Hypothalamus (tissue), 51 donors: ENCODE measurements at places on chromosomes 5 and 9.
A peak's percentile ranks its signal among the peaks of the same experiment; 100 is the strongest.

DNA sequence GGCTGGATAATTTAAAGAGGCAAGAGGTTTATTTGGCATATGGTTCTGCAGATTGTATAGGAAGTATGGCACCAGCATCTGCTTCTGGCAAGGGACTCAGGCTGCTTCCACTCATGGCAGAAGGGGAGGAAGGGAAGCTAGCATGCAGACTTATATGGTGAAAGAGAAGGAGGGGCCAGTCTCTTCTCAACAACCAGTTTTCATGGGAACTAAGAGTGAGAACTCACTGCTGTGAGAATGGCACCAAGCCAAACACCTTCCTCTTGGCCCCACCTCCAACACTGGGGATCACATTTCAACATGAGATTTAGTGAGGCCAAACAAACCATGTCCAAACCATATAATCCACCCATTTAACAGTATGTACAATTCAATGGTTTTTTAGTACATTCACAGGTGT is 113.3 kb upstream of the SHB start:
- DNase-seq: no peak

DNA sequence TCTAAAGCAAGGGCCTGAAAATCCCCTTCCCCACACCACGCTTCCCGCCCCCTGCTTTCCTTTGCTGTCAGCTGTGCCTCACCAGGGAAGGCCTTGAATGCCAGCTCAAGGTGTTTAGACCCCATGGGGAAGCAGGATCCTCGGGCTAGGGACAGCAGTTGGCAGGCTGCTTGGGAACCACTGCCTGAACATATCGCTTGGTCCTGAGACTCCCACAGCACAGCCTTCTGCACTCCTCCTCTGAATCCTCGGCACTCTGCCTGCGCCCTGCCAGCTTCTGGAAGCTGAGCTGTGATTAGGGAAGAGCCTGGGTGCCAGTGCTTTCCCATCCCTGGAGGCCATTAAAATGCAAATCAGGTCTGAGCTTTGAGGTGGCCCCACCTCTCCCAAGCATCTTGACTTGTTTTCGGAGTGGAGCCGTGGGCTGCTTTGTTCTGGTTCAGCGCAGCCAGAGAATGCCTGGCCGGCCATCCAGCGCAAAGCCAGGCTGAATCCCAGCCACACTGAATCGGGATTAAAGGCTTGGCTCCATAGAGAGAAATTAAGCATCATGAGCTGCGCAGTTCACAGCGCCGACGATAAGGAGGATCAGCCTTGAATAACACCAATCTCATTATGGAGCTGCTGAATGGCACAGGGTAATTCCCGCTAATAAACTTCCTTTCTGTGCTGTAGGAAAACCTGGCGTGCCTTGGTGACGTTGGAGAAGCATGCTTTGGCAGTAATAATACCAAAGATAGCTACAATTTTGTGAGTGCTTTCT is 40.0 kb downstream of the AMBP start:
- no peak for DNase-seq

GRCh38 chr5:131288328-131288727 is 24.5 kb downstream of the CDC42SE2 start:
- no peak for DNase-seq

GRCh38 chr5:113809626-113810025 is 296.1 kb downstream of the YTHDC2 start:
- no peak for DNase-seq

- no peak for DNase-seq
These were observed 723.7 kb upstream of the COX7C start for GRCh38 chr5:85893996-85894395.

DNA sequence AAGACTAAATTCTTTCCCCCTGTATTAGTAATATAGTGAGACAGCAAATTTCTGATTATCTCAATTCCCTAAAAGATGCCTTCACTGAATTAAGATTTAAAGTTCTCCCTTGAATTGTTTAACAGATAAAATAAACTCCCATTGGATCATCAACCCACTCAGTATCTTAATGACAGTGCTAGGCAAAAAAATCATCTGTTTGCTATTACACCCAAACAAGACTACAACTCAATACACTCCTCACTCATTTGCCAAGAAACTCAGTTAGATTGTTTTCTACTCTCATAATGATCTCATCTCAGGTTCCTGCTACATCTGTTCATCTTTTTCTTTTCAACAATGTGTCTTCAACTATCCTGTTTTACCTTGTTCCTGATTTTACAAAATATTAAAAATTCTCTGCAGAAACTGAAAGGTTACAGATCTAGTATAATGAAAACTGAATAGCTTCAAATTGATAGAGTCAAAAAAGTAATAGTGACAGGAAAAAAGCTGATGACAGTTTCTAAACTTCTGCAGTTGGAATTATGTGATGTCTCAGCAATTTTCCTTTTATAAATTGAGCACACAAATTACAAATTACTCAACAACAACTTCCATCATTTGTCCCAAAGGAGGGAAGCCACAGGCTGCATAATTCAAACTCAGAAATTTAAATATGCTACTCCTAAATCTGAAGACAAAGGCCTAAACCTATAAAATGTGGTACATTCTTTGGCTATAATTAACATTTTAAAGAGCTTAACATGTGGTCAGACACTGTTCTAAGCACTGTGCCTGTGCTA is 39.4 kb downstream of the HOMER1 start:
- DNase-seq: no peak

DNA sequence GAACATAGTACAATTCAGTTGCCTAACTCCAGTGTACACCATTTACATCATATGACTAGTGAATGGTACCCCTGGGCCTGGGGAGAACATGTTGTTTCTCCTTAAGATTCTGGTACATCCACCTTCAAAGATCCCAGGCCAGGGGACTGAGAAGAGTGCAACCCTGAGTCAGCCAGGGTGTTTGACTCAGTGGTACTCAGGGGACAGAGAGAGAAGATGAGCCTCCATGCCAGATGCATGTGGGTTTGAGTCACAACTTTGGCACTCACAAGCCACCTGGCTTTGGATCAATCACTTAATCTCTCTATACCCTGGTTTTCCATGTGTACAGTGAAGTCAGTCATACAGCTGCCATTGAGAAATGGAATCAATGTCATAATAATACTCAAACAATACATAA is 53.7 kb downstream of the MAP1B start:
- DNase-seq: no peak

DNA sequence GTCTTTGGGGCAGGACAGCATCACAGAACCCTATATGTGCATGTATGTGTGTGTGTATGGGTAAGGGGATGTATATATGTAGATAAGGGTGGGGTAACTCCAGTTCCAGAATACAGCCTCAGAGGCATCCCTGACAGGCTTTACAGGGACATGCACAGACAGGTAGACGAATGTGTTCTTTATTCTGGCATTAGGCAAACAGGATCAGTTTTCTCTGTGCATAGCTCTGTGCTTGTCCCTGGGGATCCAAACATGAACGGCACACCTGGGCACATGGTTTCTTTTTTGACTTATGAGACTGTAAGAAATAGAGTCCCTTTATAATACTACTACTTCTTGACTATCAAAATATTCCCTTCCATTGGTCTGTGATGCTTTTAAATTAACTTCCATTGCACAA is 120.6 kb downstream of the TRIO start:
- DNase-seq: no peak

DNA sequence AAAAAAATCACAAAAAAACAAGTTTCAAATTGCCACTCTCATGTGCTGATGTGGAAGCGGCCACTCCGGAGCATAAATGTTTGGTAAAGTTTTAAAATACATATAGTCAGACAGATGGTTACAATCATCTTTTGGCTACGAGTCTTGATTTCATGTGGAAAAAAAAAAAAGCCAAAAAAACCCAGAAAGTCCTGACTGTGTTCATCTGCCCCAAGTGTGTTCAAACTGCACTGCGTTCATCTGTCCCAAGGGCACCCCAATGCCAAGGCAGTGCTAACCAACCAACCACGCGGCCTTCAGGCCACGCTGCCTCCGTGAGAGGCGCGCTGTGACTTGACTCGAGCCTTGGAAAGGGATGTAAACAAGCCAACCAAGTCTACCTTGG is 127.1 kb downstream of the MYO10 start:
- DNase-seq: no peak

DNA sequence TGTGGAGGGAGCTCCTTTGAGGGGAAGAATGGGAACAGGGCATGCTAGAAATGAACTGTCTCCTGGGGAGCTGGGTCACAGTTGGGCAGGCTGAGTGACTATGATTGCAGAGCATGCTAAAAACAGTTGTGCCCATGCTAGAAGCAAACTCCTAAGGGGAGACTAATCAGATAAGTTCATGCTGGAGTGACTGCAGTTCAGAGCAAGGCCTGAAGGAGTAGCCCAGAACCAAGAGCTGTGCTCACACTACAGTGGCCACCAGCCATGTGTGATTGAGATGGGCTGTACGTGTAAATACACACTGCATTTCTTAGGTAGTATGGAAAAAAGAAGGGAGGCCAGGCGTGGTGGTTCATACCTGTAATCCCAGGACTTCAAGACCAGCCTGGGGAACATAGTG is 10.3 kb upstream of the AK1 start:
- no peak for DNase-seq

GRCh38 chr9:27888661-27889295 is 315.5 kb upstream of the C9orf72 start:
- no peak for DNase-seq

- no peak for DNase-seq
These were observed 5.5 kb upstream of the CCDC180 start for GRCh38 chr9:97301974-97302373.

DNA sequence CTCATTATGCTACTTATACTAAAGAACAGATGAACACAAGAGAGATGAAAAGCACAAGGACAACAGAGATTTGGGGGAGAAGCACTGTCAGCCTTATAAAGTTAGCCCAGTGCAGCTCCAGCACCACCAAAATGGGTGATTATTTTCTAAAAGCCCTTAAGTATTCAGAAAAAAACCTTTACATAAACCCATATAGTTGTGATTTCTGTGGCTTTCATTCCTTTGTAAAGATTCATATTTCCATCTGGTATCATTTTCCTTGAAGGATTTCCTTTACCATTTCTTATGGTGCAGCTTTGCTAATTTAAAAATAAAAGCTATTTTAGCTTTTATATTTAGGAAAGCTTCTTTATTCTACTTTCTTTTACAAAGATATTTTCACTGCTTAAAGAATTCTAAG is 311.0 kb downstream of the TMEM167A start:
- DNase-seq: no peak

GRCh38 chr5:160508780-160509361 is 87.2 kb downstream of the PTTG1 start:
- no peak for DNase-seq

GRCh38 chr5:71782393-71782770 is 63.3 kb downstream of the CARTPT start:
- no peak for DNase-seq

DNA sequence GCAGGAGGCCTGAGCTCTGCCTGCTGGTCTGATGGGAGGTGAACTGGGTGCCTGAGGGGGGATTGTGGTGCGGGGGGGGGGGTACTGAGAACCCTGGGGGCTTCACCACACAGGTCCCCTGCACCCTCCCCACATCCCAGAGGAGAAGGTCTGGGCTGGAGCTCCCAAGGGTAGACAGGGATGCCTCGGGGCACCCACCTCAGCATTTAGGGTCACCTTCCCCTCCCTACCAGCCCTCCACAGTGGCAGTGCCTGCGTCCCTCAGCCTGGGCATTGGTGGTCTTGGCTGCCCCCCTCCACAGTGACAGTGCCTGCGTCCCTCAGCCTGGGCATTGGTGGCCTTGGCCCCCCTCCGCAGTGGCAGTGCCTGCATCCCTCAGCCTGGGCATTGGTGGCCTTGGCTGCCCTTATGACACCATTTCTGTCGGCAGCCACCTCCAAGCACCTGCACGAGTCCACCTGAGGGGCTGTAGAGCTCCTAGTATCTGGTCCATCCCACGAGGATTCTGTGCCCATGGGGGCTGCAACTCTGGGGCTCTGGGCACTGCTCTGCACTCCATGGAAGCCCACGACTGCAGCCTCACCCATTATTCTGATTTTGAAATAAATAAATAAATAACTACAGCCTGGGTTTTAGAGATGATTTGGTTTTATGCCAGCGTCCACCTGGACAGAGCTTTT is 21.5 kb downstream of the NKD2 start:
- DNase-seq: no peak

- no peak for DNase-seq
These were observed 42.6 kb downstream of the HMGCS1 start for GRCh38 chr5:43270645-43271044.

DNA sequence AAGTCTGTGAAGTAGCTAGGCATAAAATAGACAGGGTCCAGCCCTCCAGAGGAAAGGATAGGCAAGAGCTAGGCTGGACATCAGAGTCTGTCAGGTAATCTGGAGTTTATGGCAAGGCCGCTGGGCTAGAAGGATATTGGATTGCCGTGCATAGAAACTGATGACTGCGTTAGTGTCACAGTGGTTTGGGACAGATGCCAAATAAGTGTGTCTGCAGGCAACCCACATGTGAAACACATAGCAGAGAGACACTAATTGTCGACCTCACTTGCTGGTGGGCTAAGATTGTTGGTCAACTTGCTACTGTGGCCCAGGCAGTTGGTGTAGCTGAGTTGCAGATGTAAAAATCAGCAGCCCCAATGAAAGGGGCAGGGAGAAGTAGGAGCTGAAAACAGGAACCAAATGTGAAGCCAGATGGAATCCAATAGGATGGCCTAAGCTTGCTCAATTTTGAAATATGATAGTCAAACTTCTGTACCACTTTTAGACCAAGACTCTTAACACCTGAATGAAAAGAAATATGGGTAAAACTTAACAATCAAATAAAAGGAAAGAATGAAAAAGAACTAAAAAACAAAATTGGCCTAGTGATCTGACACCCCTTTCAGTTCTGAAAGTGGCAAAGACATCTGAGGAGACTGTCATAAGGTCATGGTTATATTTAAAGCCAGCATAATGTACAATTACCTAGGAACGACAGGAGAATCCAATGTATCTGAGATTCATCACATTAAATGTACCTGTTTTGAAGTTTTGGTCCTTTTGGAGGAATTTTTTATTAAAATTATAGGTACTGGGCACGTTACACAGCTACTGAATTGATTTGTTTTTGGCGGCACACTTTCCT is 243.3 kb upstream of the ACTBL2 start:
- DNase-seq: no peak

DNA sequence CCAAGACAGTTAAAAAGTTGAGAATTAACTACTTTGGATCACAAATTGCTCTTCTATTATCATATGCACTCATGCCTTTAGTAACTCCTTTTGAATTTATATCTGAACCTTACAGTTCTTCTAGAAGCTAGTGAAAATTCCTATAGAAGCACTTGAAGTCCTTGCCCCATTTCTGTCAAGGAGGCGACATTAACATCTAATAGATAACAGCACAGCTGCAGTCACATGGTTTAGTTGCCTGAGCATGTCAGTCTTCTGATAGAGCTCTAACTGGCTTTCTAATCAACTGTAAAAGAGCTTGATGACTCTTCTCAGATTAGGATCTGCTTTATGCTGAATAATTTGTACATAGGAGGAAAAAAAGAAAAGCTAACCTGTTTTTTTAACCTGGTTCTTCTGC is 9.0 kb downstream of the RFESD start:
- no peak for DNase-seq

- peak; percentile 59 for DNase-seq
These were observed 16.1 kb downstream of the LIFR start for GRCh38 chr5:38540314-38540713.

DNA sequence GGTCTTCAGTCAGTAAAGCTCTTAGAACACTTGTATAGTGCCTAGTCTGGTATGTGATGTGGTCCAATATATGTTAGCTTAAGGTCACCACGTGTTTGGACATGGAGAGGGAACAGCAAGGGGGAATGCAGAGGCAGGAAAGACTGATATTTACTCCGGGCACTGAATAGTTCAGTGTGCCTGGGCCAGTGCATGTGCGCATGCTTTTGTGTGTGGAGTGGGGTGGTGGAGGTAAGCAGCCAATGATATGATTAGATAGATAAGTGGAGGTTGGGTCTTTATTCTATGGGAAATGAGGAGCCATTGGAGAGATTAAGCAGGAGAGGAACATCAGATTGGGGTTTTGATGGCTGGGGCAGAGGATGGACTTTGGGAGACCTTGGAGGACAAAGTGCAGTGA is 14.0 kb downstream of the OR13J1 start:
- no peak for DNase-seq
